Panc1 (cell line): ENCODE measurements at places on chromosomes 1 and 21.
A peak's percentile ranks its signal among the peaks of the same experiment; 100 is the strongest.

DNA sequence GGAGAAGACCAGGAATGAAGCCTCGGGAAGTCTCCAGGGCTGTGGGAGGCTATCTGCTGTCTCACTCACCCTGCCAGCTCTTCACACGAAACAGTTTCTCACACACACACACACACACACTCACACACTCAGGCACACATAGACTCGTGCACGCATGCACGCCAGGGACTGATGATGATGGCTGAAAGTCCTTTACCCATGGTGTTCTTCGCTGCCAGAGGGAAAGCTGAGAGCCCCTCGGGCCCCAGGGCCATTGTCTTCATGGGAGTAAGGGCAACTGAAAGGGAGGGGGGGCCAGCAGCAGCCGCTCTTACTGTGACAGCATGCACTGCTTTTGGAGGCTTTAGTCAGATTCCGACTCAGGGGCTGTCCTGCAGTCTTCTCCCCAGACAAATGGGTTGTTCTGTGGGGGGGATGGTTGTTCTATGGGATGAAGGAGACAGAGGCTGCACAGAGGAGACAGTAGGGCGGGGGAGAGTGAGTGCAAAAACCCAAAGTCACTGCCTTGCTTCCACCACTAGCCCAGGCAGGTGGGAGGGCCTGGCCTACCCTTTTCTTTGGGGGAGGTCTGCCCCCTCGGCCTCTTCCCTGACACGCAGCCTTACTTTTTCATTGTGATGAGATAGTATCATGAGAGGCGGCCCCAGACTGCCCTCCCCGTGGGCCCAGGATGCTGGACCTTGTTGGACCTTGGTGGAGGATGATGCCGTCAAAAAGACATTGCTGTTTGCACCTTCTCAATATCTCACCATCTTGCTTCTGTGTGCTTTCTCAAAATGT lies 29.0 kb downstream of the STUM start:
- no peak for DNase-seq

GRCh38 chr1:15064217-15064929 lies 89.2 kb upstream of the TMEM51 start:
- no peak for DNase-seq

DNA sequence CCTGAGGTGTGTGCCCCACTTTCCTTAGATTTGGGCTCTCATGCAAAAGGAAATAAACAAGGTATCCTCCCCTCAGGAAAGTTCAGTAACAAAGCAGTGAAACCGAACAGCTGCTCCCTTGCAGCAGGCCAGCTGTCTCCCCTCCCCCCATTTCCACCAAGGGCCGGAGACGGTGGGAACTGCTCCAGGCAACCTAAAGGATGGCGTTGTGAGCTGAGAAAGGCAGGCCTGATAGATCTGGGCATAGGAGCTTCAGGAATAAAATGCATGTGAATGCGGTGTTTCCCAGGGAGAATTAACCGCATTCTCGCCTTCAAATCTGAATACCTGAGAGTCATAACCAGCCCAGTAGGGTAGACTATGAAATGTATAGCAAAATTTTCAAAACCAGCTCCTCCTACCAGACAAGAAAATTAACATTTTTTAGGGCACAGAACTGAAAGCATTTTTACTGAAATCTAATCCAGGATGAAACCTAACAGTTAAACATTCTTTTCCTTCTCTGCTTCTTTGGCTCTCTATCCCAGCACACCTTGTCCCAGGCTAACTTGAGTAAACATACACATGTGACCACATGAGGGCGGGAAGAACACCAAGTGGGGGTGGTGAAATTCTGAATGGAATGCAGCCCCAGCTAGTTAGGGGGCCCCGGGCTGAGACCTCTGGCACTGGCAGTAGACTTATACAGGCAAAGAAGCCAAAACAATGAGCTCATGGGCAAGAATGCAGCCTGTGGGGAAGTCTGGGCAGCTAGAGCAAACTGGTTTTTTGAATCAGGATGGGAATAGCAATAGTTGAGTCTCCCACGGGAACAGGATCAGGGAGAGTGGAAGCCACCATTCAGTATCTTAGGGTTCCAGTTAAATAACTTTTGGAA lies 11.5 kb downstream of the MCL1 start:
- DNase-seq = no peak

DNA sequence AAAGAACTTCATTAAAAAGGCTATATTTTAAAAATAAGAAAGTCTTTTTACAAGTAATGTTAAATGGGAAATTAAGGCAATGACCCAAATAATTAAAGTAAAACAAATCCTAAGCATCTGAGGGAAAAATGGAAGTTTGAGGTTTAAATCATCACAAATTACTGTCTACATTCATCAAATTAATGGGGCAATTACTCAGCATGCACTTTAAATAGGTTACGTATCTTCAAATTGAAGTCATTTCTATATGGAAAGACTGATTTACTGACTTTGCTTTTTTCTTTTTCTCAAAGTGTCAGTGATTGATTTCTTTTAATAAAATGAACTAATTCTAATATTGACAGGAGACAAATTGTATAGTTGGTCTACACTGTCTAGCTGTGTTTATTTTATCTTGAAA lies 1452.3 kb downstream of the NCAM2 start:
- DNase-seq = no peak

DNA sequence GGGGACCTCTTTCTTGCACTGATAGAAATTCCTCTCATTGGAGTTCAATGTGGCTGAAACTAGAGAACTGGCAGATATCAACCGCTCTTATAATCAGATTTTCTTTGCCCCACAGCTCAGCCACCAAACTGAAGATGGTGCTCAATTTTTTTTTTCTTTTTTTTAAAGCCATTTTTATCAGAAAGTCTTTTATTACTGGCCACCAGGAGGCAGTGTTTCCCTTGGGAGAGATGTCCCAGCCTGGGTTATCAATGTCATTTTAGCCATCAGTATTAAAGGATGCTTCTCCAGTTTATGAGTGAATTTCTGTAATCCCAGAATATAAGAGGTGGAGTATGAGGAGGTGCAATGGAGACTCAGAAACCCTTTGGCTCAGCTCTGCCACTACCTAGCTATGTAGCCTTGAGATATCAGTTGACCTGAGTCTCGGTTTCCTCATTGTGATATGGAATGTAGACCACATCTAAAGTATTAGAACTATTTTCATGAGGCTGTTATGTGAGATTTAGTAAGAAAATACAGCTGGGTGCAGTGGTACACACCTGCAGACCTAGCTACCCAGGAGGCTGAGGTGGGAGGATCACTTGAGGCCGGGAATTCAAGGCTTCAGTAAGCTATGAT lies 27.6 kb downstream of the CD244 start:
- DNase-seq = no peak

- no peak for DNase-seq
Observed at GRCh38 chr1:95716097-95716496, 482.1 kb downstream of the RWDD3 start.

GRCh38 chr1:230548357-230548756 lies 93.9 kb upstream of the COG2 start:
- no peak for DNase-seq

DNA sequence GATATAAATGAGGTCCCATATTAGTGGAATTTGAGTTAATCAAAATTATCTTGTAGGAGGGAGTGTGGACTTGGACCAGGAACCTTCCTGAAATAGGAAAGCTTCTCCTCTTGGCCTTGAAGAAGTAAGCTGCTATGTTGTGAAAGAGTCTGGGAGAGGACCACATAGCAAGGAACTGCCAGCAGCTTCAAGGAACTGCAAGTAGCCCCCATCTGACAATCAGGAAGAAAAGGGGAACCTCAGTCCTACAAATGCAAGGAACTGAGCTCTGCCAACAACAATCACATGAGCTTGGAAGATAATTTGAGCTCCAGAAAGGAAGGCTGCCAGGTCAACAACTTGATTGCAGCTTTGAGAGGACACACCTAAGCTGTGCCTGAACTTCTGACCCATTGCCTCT lies 8.2 kb upstream of the PRMT6 start:
- DNase-seq = no peak

GRCh38 chr1:2294033-2294724 lies 66.1 kb downstream of the SKI start:
- DNase-seq = no peak

DNA sequence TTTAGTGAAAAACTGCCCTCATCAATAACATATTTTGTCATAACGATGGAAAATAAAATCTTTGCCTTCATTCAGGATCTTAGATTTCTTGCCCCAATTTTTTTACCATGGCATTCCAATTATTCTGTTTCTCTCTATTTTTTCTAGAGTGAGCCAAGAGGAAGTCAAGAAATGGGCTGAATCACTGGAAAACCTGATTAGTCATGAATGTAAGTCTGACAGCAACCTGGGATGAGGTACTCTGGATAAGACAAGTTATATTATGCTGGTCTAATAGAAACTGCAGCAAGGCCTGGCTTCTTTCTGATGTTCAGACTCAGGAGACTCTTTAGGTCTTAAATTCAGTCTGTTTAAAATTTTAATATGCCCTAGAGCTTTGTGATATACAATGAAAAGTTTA lies 3.5 kb downstream of the RGS4 start:
- DNase-seq = no peak

DNA sequence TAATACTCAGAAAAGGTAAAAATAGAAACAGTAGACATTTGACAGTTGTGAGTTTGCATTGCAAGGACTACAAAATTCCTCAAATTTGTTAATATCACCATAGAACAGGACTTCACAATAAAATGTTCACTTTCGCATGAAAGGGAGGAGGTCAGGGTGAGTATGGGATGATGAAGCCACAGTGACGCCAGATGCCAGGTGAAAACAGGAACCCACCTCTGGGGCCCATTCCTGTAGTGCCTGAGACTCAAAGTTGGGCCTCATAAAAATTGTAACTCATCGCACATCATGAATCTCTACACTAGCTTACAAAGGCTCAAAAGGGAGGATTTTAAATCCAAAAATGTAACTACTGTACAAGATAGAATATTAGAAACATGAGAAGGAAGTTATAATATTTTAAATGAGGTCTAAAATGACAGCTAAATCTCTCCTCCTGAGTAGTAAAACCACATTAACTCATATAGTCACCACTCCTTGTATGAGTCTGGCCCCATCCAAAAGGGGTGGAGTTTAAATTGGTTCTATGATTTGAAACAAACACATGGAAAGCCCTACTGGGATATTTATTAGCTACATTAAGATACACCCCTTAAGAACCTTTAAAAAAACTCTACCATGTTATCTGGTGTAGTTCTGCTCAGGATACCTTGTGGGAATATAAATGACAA lies 93.7 kb downstream of the ETS2 start:
- no peak for DNase-seq

DNA sequence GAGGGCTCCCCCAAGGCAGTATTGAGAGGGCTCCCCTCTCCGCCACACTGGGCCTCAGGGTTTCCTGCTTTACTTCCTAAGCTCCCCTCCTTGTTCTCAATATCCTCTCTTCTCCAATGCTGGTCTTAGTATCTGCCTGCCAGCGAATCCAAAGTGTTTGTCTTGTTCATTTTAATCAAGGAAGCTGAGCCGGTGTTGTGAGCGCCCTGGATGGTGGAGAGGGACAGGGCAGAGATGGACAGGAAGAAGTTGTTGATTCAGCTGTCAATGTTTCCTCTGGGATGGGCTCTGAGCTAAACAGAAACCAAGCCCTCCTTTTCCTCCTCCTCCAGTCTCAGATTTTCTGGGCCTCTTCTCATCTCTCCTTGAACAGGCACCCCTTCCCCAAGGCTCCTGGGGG lies 5.4 kb downstream of the OLFML3 start:
- no peak for DNase-seq

- DNase-seq = no peak
Observed at GRCh38 chr1:29047142-29047541, 76.6 kb downstream of the TMEM200B start.

DNA sequence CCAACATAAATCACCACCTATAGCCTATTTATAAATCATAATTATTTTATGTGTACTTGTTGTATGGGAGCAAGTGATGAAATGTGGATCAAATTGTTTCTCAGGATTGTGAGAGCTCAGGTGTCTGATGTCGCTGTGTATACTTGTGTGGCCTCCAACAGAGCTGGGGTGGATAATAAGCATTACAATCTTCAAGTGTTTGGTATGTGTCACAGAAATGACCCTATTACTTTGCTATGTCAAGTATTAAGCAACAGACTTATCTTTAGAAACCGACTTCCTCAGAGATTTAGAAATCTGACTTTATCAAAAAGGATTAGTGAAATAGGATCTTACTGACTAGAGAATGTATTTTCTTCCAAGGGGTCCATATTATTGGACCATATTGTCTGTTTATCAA lies 280.9 kb downstream of the TPR start:
- DNase-seq = no peak

DNA sequence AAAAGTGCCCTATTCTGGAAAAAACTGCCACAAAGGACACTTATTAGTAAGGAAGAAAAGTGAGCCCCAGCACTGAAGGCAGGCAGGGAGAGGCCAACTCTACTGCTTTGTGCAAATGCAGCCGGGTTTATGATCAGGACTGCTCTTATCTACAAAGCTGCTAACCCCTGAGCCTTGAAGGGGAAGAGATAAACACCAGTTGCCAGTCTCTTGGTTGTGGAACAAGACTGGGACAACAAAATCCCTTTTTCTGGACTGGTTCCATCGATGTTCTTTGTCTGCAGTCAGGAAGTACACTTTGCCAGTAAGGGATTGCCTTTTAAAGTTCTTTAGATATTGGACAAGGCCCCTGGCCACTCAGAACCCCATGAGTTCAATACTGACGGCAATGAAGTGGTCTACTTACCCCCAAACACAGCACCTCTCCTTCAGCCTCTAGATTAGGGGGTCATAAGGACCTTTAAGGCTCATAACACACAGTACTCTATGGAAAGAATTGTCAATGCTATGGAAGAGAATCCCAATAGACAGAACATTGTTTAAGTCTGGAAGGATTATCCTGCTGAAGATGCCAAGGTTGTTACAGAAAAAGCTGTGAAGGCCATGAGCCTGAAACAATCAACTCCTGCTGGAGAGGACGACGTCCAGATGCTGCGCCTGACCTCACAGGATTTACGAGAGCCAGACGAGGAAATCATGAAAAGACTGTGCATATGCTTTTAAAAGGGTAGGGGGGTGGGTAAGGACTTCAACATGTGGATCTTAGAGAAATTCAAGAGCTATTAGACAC lies 43.6 kb downstream of the GNB1 start:
- no peak for DNase-seq

GRCh38 chr1:196180847-196181593 lies 427.2 kb downstream of the KCNT2 start:
- peak; percentile 59 for DNase-seq

- no peak for DNase-seq
Observed at GRCh38 chr21:26007951-26008498, 162.5 kb downstream of the APP start.

DNA sequence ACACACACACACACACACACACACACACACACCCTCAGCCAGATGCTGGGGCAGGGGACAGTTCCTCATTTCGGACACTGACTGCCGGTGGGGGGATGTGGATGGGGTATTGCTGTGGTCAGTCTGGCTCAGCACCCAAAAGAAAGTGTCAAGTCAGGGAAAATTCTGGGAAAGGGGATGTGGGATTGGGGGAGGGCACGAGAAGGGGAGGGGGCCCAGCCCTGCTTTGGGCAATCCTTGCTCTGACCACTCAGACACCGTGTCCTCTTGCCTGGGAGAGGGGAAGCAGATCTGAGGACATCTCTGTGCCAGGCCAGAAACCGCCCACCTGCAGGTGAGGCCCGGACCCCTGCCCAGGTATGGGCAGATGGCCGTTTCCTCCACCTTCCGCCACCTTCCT lies at the start of gene C1QC:
TSS of gene C1QC (plus strand) at position 253 of the 400 bp plus-strand sequence. CDS start 391 bp downstream, outside the sequence.
- no peak for DNase-seq

GRCh38 chr1:96409689-96410088 lies 311.9 kb upstream of the PTBP2 start:
- no peak for DNase-seq

- no peak for DNase-seq
Observed at GRCh38 chr21:14718951-14719350, 172.8 kb upstream of the SAMSN1 start.

- DNase-seq = peak; percentile 24
Observed at GRCh38 chr1:169928438-169929209, 34.9 kb upstream of the SCYL3 start.
